Endothelial cell (in vitro differentiated cells): ENCODE measurements at places on chromosomes 1 and 21.

DNA sequence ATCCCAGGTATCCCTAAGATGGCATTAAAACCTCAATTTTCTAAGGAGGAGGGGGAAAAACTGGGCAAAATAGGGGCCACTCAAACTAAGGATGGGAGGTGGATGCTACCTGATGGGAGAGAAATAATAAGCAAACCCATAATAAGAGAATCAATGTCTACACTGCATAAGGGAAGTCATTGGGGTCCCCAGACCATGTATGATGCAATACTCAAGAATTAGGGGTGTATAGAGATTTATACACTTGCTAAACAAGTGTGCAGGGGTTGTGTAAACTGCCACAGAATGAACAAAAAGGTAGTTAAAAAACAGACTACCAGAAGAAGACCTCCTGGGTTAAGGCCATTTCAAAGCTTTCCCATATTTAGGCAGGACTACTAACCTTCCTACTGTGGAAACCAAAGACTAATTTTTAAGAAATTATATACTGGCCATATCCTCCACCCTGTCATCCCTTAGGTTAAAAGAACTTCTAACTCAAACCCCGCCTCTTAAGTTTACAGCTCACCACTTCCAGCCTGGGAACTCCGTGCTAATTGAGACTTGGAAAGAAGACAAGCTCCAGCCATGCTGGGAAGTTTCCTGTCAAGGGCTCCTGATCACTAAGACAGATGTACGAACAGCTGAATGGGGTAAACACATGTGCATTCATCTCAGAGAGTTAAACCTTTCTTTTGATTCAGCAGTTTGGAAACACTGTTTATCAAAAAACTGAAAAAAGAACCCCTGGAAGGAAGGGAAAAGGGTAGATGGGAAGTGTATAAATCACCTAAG, 64.4 kb upstream of the TLR5 start:
- no peak for DNase-seq

GRCh38 chr1:155241841-155242264, 13.4 kb downstream of the ENTREP3 start:
- DNase-seq, result no peak

GRCh38 chr1:184223216-184223615, 163.6 kb upstream of the C1orf21 start:
- no peak for DNase-seq

DNA sequence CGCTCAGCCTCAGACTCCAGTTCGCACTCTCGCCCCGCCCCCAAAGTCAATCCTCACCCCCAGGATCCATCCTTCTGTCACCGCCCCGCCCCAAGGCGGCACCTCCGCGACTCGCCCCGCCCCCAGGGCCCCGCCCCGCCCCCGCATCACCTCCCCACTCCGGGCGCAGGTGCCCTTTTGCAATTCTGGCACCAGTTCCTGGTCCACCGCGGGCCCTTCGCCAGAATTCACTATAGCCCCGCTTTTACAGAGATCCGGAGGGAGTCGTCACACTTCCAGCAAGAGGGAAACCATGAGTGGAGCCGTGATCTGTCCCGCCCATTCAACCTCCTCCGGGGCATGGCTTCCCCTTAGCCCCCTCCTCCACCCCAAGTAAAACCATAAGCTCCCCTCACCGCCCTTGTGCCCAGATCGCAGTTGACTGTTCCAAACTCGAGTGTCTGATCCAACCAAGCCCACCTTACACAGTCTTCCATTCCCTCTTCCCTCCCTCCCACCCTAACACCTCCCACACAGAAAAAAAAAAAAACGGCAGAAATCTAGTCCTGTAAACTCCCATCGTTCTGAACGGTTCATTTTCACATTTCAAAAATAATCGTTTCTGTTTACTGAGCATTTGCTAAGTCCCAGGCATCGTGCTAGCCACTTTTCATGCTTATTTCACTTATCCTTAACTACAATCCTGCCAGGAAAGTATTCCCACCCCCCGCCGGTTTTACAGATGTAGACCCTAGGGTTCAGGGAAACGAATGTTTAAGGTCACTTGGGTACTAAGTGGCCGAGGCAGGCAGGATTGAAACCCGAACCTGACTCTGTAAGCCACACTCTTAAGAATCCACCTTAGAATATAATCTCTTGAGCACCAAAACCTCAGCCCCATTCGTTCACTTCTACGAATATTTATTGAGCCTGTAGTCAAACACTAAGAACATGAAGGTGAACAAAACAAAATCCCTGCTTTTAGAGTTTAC, 1.3 kb upstream of the DNAJC16 start:
- DNase-seq, result no peak

DNA sequence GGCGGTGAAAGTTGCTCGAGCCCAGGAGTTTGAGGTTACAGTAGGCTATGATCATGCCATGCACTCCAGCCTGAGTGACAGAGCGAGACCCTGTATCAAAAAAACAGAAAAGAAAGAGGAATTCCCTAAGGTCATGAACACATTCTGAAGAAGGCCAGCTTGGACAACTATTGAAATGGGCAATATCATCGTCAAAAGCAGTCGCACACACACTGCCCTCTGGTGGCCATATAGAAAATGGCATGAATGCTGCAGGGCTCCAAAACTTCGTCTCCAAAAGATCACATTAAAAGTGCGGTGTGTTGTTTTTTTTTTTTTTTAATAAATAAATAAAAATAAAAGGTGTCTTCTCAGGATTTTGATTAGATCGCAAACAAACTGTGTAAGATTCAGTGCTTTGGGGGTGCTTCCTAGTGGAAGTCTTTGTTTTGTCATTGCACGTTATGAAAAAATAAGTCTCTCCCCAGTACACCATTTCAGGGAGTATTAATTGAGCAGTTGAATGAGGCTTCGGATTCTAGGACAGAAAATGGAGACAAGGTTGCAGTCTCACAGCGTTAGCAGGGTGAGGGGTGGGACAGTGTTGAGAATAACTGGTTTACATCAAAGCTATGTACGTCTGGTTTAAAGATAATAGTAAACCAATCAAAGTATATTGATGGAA, 87.5 kb upstream of the FMN2 start:
- peak; percentile 28 for DNase-seq

DNA sequence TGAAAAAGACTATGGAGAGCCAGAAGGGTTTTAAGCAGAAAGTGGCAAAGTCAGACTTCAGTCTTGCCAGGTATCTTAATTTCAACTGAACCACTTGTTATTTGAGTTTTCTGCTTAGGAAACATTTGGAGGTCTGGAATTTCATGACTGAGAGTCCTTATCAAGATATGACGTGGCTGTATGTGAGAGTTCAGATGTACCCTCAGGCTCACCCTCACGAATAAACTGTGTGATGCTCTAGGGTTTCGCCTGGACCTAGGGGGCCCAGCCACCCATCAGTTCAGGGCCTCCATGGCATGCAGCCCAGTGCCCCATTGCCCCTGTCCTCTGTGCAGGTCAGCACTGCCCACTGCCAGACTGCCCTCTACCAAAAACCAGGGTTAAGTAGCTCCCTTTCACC, 30.6 kb upstream of the TADA1 start:
- DNase-seq, result no peak

DNA sequence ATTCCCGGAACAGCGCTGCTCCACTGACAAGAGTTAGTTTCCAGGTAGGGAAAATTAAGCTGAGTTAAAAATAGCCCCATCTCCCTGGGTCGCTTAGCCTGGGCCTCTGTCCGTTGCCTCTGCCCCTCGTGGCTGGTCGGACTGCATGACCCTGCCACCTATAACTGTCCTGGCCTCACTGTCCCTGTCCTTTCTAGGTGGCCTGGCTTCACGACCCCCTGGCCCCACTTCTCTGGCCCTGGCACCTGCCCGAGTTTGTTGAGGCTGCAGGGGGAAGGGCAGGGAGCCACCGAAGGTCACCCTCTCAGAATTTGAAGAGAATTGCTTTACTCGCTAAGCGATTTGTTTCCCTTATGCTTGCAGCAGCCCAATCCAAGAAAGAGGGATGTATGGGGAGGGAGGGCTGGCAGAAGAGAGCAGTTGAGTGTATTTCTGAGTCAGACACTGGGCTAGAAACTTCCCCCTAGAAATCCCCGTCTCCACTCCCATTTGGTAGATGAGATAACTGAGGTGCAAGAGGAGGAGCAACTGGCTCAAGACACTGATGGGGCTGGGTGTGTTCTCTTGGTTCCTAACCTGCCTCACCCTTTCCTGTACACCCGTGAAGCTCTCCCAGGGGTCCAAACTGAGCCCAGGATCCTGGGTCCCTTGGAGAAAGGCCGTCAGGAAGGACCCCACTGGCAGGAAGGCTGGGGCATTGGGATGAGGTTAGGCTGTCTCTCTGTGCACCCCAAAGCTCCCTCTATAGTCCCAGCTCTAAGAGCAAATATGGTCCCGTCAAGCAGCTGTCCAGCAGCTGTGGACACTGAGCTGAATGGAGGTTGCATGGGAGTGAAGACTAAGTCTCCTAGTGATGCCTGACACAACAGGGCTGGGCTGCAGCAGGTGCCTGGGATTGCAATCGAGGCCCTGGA, 2.9 kb upstream of the EDN2 start:
- no peak for DNase-seq

- DNase-seq, result peak; percentile 79
Measured at GRCh38 chr1:16181887-16182719, 26.2 kb upstream of the EPHA2 start.

DNA sequence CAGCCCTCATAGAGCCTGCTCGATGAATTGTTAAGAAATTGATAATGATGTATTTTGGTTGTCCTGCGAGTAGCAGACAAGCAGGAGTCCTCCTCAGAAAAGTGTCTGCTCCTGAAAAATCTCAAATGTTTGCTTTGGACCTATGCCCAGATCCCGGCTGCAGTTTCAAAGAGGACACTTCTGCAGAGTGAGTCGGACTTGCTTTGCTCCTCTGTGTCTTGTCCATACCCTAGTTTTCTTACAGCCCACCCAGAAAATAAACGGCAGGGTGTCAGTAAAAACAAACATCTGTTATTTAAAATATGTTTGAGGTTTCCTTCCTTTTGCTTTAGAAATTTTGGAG, 2.8 kb downstream of the S100A10 start:
- no peak for DNase-seq

DNA sequence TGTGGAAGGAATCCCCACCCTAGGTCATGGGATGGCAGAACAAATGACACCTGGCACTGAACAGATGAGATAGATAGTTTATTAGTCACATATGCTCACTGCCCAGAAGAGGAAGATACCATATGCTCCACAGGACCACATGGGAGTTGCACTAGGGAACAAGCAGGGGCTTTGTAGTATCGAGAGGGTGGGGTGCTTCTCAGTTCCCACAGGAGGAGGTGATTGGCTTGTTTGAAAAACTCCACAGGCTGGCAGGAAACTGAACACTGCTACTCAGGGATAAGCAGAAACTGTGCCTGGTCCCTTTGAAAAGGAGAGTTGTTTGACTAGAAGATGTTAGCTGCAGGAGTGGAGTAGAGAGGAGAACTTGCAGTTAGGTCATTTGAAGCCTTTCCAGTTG, 31.9 kb upstream of the RXRG start:
- no peak for DNase-seq

DNA sequence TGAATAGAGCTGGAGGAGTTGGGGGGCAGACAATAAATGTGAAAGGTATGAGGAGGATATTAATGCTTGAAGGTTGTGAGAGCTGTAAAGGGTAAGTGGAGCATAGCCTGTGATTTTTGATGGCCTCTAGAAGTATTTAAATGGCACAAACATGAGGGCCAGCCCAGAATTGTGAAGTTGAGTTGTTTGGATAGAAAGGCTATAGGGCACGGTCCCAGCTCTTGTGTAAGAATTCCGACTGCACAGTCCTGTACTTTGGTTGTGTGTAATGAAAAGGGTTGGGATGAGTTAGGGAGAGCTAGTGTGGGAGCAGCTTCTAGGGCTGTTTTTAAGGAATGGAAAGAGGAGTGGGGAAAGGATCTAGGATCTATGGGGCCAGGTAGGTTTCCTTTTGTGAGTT, 665.5 kb downstream of the USP25 start:
- no peak for DNase-seq
